SHP77 treated with DMSO at 0.1 percent for 48 hours (cell line): ENCODE measurements at places on chromosomes 13 and 19.

DNA sequence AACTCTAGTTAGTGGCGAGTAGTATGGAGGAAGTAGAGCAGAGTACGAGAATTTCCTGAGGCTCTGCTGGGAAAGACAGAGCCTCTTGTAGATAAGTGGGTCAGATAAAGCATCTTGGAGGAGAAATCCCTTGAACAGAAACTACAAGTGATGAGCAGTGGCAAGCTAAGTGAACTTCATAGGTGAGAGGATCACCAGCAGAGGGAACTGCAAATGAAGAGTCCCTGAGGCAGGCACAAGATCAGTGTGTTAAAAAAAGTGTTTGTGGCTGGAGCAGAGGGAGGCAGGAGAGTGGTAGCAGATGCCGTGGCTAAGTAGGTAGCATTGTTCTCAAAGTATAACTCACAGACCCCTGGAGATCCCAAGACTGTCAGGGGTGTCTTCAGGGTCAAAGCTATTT is 437.6 kb downstream of the HS6ST3 start:
- no peak for DNase-seq

DNA sequence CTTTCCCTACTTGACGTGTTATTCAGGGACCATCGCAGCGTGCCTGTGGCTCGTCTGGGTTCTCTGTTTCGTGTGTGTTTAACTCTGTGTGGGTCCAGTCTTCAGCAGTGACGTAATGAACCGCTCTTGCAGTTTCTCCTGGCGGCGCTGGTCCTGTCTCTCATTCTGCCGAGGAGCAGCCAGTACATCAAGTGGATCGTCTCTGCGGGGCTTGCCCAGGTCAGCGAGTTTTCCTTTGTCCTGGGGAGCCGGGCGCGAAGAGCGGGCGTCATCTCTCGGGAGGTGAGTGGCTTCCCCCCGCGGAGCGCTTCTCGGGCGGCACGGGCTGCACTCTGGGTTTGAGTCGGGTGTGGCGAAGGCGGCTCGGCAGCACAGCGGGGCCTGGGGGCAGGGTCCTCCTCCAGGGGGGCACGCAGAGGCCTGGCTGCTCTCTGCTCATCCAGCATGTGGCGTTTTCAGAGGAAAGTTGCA is 36.3 kb upstream of the TFDP1 start:
- no peak for DNase-seq

GRCh38 chr19:6876748-6877147 is 10.6 kb upstream of the ADGRE1 start:
- DNase-seq: no peak

DNA sequence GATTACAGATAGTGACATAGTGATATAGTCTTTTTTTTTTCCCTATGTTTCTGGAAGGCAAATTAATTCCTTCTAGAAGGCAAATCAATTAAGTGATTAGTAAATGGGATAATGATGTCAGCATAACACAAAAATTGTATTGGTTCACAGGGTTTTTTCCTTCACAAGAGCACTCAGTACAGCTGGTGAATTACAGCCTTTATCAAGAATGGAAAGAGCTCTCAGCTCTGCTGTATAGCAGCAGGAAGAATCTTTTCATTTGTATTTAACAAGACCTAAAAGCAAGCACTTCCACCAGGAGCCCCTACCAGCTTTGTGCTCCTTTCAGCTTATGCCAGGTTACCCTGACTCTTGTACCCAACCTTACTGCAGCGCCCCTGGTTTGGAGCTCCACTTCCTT is 90.8 kb downstream of the SERP2 start:
- DNase-seq: no peak

- no peak for DNase-seq
These were observed 4.7 kb downstream of the TEX30 start for GRCh38 chr13:102768909-102769308.

GRCh38 chr13:108957369-108958012 is 328.1 kb downstream of the MYO16 start:
- DNase-seq: no peak

DNA sequence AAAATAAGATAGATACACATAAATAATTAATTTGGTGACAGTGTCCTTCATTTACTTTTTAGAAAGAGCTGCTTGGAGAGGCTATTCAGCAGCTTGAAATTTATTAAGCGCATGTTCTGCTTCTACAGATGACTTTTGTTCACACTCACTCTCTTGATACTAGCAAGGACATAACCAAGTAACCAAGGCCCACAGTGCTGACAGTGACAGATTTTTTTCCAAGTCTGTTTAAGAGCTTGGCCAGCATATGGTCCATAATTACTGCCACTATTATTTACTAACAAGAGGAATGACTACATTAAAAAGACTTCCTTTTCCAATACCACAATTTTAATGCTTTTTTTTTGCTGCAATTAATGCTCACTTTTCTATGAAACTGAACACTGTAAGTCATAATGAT is 673.7 kb upstream of the MIR17HG start:
- no peak for DNase-seq

- no peak for DNase-seq
These were observed 34.6 kb downstream of the ATP8A2 start for GRCh38 chr13:25406377-25406776.

- DNase-seq: no peak
These were observed 14.7 kb upstream of the EVI5L start for GRCh38 chr19:7815325-7815724.

GRCh38 chr19:12098040-12098439 is 33.5 kb downstream of the ZNF844 start:
- no peak for DNase-seq

DNA sequence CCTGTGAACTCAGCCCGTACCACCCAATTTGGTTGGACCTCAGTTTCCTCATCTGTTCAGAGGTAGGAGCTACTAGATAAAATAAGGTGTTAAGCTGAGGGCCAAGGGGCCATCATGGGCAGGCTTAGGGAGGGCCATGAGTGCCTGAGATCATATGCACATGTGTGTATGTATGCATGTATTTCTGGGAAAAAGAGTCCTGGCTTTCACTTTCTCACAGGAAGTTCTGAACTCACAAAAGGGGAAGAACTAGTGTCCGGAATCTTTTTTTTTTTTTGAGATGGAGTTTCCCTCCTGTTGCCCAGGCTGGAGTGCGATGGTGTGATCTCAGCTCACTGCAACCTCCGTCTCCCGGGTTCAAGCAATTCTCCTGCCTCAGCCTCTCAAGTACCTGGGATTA is 18.9 kb downstream of the TGFB1 start:
- no peak for DNase-seq

DNA sequence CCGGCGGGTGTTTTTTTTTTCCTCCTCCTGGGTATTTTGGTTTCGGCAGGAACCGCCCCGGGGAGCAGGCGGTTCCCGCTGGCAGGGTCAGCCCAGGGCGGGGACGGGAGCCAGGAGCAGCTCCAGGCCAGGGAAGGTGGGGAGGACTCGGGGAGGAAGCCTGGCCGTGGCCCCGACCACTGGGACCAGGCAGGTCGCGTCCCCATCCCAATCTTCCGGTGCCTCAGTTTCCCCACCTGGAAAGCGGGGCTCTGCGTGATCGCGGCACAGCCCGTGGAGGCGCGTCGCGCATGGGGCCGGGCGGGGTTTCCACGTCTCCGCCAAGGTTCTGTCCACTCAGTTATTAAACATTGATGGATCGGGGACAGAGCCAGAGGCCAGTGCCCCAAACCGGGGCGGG is 34.8 kb downstream of the IL12RB1 start:
- DNase-seq: no peak

- no peak for DNase-seq
These were observed 125.2 kb upstream of the ZNF91 start for GRCh38 chr19:23520441-23520840.

DNA sequence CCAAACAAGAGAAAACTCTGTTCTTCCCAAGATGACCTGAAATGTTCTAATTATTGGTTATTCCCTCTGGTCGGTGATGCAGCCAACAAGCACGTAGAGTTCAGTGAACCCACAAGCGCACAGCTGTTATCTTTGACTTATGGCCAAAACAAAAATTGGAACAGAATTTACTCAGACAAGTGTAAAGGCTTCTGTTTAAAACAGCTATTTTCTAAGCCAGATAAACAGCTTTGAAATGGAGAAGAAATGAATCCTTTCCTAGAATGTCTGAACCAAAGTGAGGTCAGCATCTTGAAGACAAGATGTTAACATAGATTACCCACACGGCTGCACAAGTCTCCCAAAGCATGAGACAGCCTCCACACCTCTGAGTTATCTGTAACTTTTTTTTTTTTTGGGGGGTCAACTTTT is 669.2 kb downstream of the DIAPH3 start:
- no peak for DNase-seq

GRCh38 chr13:112042496-112042895 is 24.5 kb upstream of the SOX1 start:
- no peak for DNase-seq

DNA sequence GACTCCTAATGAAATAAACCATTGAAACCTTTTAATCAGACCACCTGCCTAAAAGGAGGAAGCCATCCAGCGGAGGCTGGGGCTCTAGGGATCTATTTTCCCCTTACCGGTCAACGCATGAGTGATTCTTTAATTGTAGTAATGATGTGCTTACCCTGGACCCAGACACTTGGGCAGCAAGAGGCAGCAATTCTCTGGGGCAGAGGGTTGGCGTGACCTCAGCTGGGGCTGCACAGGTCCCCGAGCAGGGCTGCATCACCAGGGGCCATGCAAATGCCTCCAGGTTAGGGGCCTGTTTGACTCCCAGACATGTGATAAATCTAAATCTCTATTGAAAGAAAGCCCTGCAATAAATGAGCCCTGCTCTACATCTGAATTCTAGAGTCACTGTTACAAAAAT is 194.2 kb upstream of the TSHZ3 start:
- DNase-seq: no peak

DNA sequence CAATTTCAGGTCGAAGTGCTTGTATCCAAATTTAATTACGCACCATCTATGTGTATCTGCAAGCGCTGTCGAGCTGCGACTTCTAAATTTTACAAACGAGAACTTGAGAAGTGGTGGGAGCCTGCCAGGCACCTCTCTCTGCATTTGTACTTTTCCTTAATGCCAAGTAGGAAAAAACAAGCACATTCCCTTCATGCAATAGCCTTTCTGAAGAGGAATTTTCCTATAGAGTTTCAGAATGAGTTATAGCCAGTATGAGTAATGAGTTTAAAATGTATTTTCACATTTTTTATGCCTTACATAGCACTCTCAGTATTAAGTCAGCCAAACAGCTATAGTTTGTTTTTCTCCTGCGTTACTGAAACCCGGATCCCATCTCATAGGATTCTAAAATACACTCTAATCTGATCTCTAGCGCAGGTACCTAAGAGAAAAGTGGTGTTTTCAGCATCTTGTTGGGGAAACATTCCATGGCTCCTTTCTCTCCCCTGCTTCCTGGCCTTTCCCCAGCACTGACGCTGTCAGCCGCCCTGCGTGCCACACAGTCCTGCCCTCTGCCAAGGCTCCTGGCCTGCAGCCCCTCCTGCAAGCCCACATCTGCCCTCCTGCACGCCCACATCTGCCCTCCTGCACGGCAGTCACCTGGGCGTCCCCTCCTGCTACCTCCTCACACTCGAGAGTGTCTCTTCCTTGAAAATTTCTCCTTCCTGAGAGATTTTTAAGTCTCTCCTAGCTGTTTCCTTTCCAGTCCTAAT is 526.9 kb downstream of the MYO16 start:
- DNase-seq: no peak

DNA sequence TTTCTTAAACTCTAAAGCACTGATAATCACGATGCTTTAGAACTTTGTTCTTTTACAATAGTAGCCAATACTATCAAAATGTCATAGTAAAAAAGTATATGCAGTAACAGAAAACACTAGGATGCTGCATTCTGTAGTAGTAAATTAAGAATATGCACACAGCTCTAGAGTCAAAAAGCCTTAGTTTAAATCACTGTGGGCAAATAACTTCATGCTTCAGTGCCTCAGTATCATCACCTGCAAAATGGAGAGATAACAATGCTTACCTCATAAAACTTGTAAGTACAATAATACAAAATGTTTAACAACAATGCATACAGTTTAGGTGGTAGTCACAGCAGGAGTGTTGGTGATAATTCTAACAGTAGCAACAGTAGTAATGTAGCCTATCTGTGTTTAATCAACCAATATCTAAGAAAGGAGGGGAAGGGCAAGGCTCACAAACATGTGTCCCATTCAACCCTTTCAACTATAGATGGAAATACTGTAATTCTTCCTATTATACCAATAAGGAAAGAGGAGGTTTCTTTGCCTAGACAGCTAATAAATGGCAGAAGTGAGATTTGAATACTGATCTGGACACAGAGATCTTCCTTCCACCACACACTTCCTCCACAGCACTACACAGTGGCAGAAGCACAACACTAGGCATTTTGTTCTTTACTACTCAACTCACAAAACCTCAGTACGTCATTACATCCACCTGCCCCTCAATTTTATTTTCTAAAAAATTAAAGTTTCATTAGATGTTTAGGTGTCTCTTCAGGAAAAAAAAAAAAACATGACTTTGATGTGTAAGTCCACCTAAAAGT is 4.6 kb downstream of the RBM26 start:
- no peak for DNase-seq

DNA sequence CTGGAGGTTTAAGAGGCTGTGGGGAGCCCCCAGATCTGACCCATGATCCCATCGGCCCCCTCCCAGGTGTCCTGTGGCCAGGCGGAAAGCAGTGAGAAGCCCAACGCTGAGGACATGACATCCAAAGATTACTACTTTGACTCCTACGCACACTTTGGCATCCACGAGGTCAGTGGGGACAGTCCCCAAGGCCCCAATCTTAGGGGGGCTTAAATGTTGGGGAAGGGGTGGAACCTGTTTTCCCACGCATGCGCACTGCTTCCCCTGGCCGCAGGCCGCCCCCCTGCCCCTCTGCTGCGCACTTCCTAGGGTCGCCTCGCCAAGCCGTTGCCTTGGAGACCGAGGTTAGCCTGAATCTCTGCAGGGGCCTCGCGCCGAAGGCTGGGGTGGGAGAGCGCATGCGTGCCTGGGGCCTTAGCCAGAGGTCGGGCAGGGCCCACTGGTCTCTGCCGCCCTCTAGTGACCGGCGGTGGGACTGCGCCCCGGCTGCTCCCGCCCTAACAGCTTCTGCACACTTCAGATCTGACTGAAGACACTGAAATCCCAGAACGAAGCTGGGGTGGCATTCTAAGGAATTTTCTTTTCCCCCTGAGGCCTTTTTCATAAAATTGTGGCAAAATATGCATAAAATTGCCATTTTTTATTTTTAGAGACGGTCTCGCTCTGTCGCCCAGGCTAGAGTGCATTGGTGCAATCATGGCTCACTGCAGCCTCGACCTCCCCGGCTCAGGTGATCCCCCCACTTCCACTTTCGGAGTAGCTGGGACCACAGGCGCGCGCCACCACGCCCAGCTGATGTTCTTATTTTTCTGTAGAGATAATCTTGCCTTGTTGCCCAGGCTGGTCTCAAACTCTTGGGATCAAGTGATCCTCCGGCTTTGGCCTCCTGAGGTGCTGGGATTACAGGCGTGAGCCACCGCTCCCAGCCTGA is 3.6 kb downstream of the PRMT1 start:
- peak; percentile 63 for DNase-seq

DNA sequence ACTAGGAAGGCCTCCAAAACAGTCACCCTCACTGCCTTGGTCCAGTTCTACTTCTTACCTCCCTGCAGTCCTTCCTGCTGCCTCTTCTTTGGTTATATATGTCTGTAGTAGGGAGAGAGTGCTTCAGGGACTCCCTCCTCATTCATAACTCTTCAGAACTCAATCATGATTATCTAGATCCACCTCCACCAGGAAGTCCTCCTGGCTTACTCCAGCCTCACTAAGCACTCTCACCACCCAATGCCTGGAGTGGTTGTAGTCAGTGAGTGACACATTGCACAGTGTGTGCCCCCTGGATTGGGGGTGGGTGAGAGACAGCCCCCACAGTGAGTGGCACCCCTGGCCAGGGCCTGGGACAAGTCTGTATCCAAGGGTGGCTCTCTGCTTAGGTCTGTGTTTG is 10.0 kb upstream of the FOSB start:
- DNase-seq: no peak
